ENCODE measurements at places on chromosomes 6 and 20. TPM values are rescaled to one million over a fixed set of nuclear protein-coding genes. Genes with fewer than 3 reads are reported as not detected.

The F13A1 gene
- polyA plus RNA-seq = 129 TPM

The TBXT gene
- polyA plus RNA-seq = not detected

The TSBP1 gene
- not detected for polyA plus RNA-seq

The HCK gene
- 26.2 TPM for polyA plus RNA-seq

The CRISP2 gene
- not detected for polyA plus RNA-seq

Data from adipose tissue (tissue), 3 donors.